Karpas-422 (cell line): ENCODE measurements at places on chromosomes 4 and X. TPM values are rescaled to one million over a fixed set of nuclear protein-coding genes. Genes with fewer than 3 reads are reported as not detected.
A peak's percentile ranks its signal among the peaks of the same experiment; 100 is the strongest.

DNA sequence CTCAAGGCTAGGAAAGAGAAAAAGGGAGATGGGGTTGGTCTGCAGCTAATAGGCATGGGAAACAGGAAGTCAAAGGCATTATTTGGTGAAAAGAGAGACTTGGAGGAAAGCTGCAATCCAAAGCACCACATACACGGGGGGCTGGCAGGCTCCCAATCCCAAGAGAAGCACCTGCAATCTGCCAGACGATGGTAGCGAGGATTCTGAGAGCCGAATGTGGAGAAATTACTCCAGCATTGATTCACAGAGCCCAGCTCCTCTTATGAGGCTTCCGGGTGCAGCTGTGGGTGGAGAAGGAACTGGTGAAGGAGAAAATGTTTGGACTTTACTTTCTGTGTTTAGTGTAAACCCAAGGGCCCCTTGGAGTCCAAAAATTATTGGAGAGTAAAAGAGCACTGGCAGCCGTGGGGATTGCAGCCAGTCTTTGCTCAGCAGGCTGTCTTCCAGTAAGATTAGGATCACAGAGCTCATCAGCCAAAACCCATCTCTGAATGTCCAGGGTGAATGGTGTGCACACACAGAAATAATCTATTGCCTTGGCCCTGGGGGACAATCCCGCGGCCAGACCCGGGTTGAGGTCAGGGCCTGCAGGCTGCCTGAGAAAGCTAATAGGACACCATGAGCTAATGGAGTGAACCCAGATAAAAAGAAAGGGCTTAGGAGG lies 197.6 kb downstream of the KIT start:
- no peak for DNase-seq

- DNase-seq = peak; percentile 73
Measured at GRCh38 chrX:30812326-30812725, 76.7 kb downstream of the TAB3 start.

DNA sequence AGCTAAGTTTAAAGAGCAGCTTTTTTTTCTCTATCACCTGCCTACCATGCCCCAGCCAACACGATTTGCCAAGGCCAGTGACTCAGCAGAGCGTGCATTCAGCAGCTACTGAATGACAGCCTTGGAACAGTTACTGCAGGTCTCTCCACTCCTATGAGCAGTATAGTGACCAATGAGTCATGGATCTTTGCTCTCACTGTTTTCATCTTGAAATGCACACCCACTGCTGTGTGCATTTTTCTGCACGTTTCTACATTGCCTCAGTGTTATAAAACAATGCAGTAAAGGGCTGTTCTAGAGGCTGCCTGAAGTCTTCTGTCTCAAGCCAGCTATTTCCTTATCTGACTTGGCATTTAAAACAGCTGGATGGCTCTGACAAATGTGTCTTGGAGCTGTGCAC lies 66.0 kb upstream of the C4orf54 start:
- peak; percentile 61 for DNase-seq

DNA sequence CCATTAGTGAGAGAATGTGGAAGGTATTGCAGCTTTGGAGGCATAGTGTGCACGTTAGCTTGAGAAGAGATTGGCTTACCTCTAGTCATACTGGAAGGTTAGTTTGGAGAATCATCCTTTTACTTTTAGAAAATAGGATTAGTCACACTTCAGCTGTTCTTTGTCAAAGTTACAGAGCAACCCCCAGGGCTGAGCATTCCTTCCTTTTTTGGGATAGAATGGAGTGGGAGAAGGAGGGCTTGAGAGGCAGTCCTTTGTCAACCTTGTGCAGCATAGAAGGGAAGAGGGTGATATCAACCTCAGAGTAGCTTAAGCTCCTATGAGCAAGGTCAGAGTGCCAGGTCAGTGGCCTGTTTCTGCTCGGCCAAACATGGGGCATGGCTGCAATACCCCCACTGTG lies 8.6 kb upstream of the MBNL3 start:
- DNase-seq = no peak

GRCh38 chr4:53490161-53490956 lies 100.9 kb downstream of the LNX1 start:
- no peak for DNase-seq

GRCh38 chr4:54085284-54085683 lies 14.7 kb upstream of the GSX2 start:
- DNase-seq = no peak

The GRIA2 gene
- total RNA-seq = not detected in 2 replicates

- no peak for DNase-seq
Measured at GRCh38 chrX:64151911-64152310, 53.6 kb downstream of the AMER1 start.

- no peak for DNase-seq
Measured at GRCh38 chrX:44914532-44915198, 41.7 kb downstream of the KDM6A start.

GRCh38 chrX:86806786-86807185 lies 658.5 kb downstream of the DACH2 start:
- DNase-seq = peak; percentile 65

GRCh38 chrX:70096052-70096451 lies 33.8 kb downstream of the OTUD6A start:
- DNase-seq = no peak

The CTAG1B gene
- total RNA-seq = not detected in 2 replicates

GRCh38 chrX:41903544-41903943 lies 19.8 kb downstream of the CASK start:
- DNase-seq = no peak
